ENCODE measurements at places on chromosomes 16 and 17. TPM values are rescaled to one million over a fixed set of nuclear protein-coding genes. Genes with fewer than 3 reads are reported as not detected.

DNA sequence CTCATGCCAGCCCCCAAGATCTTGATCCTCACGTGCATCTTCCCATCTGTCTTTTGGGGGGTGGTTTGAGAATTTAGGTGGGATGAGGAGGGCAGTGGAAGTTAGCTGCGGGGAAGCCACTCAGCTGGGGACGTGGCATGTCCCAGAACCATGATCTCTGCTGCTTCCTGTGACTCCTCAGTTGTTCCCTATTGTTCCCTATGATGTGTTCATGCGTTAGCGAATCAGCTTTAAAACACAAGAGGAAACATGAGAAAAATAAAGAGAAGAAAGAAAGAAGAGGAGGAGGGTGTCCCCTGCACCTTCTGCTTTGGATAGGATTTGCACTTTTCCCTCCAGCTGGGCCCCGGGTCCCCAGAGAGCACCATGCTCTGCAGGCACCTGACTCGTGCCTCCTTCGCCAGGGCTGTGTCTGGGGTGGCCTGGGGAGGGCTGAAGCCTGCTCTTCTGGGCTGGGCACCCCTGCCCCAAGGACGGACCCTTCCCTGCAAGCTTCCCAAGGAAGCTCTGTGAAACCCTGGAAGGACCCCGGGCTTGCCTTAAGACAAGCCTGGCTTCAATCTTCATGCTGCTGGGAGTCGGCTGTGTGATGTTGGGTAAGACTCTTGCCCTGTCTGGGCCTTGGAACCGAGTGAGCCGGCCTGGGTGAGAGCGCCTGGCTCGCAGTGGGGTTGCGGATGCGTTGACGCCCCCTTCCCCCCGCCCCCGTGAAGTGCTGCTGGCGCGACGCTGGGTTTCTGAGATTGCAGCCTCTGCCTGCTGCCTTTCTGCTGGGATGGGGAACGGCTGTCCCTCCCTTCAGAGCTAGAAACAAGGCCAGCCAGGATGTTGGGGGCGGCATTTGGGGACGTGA is 62.8 kb upstream of the CIBAR2 start:
- DNase-seq = no peak

DNA sequence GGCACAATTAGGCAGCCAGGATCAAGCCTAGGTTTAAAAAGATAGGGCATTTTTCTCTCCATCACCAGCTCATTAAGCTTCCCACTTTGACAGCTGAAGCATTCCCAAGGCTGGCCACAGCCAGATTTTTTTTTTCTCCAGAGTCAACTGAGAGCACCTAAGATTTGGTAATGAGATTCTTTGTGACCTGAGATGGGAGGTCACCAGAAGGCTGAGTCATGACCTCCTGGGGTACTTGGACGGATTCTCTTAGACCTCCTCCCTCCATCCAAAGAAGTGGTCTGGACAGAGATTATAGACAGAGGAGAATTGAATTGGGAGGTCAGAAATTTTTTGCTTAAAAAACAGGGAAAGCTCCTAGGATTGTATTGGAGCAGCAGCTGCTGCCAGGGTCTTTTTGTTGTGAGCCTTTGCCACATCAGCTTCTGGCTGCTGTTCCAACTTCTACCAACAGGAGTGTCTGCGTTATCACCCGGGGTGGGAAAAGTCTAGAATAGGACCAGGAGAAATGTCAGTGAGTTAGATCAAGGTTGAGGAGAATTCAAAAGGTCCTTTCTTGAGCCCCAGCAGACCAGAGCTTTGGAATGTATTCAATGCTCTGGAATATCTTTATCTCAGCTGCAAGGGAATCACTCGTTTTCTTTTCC is 221.2 kb upstream of the N4BP1 start:
- DNase-seq = no peak

- DNase-seq = no peak
These were observed 2.0 kb downstream of the RBBP6 start for GRCh38 chr16:24541233-24541933.

Gene PABPN1L
- not detected for polyA plus RNA-seq

Gene ARHGAP23
- 27.3 TPM for polyA plus RNA-seq

Gene KRTAP4-9
- polyA plus RNA-seq = not detected
